Activated CD4-positive, alpha-beta T cell treated with anti-CD3 and anti-CD28 coated beads for 1 hour (primary cell): ENCODE measurements at places on chromosomes 6 and 20.

- no peak for DNase-seq
Measured at GRCh38 chr6:733431-734219, 40.7 kb upstream of the EXOC2 start.

DNA sequence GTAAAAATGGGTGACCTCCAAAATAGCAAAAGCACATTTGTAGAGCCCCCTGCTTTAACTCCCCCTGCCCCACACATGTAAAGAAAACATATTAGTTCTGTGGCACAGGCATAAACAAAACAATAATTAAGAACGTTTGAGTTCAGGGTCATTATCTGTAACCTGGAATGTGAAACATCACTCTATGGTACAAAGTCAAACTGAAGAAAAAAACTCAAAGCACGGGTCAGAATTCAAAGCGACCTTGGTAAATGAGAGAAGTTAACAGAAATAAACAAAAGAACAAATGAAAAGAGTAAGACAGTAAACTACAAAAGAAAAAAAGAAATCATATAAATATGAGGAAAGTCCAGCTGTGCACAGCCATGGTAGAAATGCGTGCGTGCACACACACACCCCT lies 67.5 kb downstream of the PKHD1 start:
- DNase-seq: no peak

- no peak for DNase-seq
Measured at GRCh38 chr6:166707045-166707444, 80.0 kb upstream of the RPS6KA2 start.

GRCh38 chr6:25053875-25054371 lies 118.2 kb upstream of the RIPOR2 start:
- DNase-seq: no peak

DNA sequence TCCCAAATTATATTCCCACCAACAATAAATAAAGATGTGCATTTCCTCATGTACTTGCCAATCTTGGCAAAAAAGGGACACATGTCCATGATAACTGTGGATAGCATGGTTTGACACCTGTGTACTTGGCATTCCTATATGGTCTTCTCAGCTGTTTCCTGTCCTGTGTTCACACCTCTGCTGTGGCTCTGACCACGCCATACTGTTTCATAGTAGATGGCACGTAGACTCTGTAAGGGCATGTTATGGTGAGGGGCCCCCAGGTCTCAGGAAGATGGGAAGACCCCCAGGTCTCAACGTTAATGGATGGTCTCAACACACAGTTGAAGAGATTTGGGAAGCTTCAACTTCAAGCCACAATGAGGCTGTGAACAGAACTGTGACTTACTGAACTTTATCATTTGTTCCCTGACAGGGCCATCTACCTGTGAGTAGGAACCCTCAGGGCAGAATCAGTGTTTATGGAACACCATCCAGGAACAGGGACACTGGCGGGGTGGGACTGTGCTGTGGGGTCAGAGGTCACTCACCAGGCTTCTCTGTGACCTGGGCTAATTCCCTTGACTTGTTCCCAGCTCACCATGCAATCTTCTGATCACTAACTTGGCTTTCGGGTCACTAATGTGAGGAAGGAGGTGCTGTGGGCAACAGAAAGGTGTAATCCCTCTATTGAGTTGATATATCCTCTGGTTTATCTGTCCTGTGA lies 11.8 kb downstream of the ZBTB24 start:
- no peak for DNase-seq

DNA sequence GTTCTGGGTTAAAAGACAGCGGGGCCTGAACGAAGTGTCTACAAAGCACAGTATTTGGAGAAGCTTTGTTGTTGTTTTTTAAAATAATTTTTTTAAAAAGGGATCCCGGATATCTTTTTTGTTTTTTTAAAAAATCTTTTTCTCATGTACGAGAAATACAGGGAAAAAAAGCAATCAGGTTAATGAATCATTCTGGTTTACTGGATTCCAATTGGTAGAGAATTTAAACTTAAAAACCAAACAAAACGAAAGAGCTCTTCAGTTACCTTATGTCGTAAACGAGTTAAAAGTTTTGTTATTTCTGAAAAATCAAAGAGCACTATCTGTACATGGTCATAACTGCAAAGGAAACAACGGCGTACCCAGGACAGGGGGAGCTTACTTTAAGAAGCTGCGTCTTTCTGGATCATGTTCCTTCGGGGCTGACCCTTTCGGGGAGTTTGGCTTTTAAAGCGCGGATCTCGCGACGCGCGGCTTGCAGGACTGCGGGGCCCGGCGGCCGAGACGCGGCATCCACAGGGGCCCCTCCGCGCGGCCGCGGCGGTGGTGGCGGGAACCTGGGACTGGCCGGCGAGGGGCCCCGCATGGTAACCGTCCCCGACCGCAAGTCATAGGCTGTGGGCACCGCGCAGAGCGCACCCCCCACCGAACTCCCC lies 927 bp downstream of the IL20RA start:
- DNase-seq: no peak

GRCh38 chr20:5821627-5822215 lies 71.5 kb downstream of the SHLD1 start:
- no peak for DNase-seq

- DNase-seq: no peak
Measured at GRCh38 chr20:41494451-41494850, 123.7 kb downstream of the CHD6 start.

DNA sequence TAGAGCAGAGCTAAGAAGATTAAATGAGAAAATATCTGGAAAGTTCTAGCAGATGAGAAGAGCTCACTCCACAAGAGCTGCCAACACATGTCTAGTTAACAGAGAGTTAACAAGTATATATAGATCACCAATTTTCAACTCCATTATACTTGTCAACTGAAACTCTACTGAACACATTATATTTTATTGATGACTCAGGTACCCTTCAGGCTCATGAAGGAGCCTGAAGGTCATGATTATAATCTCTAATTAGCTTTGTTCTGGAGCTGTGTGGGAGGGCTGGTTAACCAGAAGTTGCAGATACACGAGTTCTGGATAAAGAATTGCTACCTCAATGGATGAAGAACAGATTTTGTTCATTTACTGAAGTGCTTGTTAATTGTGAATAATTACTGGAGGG lies 42.1 kb upstream of the PTPRT start:
- DNase-seq: no peak

DNA sequence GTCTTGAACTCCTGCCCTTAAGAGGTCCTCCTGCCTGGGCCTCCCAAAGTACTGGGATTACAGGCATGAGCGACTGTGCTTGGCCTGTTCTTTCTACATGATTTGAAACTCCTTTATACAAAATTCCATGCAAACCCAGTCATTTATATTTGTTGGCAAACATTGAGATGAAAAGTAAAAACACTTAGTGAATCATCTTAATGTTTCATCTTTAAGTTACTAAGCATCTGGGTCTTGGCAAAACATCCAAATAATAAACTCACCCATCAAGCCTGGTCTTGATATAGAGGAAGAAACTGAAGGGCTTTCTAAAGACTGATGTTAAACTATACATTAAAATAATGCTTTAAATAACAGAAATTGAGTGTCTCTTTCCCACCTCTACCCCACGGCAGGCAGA lies 95.1 kb downstream of the FUT9 start:
- no peak for DNase-seq

DNA sequence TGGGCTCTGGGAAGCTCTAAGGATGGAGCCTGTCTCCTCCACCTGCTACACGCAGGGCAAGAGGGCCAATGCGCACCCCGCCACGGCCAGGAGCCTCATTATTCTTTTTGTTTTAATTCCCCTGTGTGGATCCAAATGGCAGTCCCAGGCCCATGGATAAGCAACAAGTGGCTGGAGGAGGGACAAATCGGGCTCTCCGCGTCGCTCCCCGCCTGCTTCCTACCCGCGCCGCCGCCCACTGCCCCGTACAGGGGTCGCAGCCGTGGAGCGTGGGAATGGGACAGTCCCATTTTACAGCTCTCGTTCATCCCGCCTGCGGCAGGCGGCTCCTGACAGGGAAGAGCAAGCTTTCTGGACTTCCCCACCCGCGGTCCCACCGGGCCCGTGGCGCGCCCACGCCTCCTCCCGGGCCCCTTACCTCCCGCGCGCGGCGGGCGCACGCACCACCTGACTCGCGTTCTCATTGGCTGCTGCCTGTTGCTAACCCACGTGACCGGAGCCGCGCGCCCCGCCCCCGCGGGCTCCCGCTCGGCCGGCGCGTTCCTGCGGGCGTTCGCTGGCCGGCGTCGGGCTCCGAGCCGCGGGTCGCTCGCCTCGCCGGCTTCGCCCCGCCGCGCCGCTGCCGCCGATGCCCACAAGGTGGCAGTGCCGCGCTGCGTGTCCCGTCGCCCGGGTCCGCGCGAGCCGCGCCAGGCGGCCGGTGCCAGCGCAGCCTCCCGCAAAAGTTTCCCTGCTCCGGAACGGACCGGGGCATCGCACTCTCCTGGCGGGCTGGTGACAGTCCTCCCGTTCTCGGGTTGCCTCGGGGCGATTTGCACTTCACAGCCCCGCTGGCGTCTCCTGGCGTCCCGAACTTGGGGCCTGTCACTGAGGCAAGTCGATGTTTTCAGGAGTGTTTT lies 93.3 kb downstream of the CD83 start:
- DNase-seq: peak; percentile 83

DNA sequence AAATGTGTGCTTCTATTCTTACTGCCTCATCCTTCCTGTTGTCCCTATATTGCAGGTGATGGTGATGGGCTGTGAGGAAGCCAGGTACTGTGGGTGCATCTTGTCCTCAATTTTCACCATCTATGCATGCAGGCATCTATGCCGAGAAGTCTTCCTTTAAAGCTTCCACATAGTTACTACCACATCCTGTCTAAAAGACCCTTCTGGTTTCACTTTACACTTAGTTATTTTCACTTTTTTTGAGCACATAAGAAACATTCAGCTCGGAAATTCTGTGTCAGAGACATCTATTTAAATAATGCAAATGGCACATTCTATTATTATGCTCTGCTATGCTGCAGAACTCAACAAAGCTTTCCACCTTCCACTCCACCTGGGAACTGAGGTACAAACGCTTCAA lies 28.2 kb upstream of the FABP7 start:
- no peak for DNase-seq

GRCh38 chr20:40265825-40266533 lies 423.1 kb downstream of the MAFB start:
- DNase-seq: no peak

GRCh38 chr6:7642791-7643190 lies 52.8 kb downstream of the SNRNP48 start:
- DNase-seq: no peak

GRCh38 chr20:11581271-11581670 lies 336.4 kb upstream of the BTBD3 start:
- DNase-seq: no peak

DNA sequence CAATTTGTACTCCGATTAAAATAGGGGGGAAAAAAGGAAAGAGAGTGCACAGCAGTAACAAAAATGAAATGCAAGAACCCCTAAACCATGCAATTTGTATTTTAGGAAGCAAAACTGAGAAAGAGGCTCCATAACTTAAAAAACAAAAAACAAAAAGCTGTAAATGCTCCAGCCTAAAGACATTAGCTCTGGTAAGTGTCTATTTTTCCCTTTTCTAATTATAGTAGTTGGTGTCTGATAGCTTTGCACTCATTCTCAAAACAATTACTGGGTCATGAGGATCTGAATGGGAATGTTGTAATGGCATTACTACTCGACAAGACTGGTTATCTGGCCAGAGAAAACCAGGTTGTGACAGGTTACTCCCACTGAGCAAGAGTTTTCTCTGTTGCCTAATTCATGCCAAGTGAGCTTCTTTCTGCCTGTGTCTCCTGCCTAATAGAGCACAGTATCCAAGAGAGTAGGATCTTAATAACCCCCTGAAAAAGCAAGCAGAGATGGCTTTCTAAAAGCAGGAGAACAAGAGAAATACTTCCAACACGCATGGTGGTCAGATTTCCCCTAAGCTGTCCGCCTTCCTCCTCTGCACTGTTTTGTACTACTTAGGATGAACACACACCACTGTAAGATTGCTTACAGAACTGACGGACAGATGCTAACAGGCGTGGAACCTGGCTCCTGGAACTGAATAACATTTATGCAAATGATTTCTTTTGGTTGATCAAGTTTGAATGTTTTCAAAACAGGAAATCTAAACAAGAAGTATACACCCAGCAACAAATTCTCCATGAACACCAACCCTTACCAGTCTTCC lies 86.4 kb downstream of the FKBP5 start:
- DNase-seq: no peak

- no peak for DNase-seq
Measured at GRCh38 chr20:14518648-14519047, 181.2 kb upstream of the FLRT3 start.

GRCh38 chr6:140153703-140154102 lies 779.3 kb upstream of the CITED2 start:
- DNase-seq: no peak

- DNase-seq: no peak
Measured at GRCh38 chr6:46876126-46876525, 45.6 kb downstream of the ADGRF5 start.

- no peak for DNase-seq
Measured at GRCh38 chr6:87197547-87197946, 42.2 kb downstream of the ZNF292 start.

DNA sequence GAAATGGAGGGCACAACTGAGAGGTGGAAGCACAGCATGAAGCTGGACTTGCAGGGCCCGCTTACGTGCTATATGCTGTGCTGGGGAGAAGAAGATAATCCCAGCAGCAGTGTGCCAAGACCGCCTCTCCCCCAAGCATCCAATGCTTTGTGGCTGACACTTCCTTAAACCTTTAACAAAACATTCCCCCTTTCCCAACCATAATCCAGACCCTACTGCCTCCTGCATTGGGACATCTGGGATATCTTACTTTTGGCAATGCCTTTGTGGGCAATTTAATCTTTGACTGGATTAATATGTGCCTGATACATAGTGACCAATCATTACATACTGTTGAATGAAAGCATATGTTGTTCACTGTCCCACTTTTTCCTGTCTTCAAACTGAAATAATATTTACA lies 3.1 kb upstream of the TENT5A start:
- no peak for DNase-seq

DNA sequence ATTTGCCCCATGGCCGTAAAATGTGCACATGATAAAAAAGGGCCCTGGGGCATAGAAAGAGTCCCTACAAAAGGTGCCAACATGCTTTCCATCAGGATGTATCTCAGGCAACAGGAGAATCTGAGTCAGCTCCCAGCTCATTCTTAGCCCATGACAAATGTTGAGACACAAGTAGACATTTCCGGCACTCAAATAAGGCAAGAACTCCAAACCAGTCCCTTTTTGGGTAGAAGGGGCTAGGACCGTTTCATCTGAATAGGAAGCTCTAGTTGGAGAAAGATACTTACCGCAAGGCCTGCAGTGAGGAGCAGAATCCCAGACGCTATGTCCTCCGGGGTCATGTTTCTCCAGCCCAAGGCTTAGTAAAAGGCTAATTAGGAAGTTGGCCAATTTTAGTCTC lies 261.0 kb upstream of the RIN2 start:
- DNase-seq: no peak

- DNase-seq: no peak
Measured at GRCh38 chr20:50272724-50273446, 82.3 kb downstream of the CEBPB start.

GRCh38 chr20:50373674-50374286 lies 136.4 kb upstream of the PTPN1 start:
- DNase-seq: no peak

- no peak for DNase-seq
Measured at GRCh38 chr6:53517021-53517420, 27.9 kb downstream of the GCLC start.

GRCh38 chr6:128161263-128161662 lies 260.4 kb upstream of the THEMIS start:
- no peak for DNase-seq

- DNase-seq: no peak
Measured at GRCh38 chr20:1326031-1326930, 2.7 kb downstream of the SDCBP2 start.
